ENCODE measurements at places on chromosomes 12 and 14.

GRCh38 chr12:49939707-49940106, 10.8 kb upstream of the AQP2 start:
- DNase-seq = no peak

GRCh38 chr14:68247274-68247673, 427.7 kb downstream of the RAD51B start:
- DNase-seq = no peak

GRCh38 chr12:89314060-89314761, 38.1 kb downstream of the DUSP6 start:
- no peak for DNase-seq

GRCh38 chr12:40222247-40222646, 2.5 kb upstream of the LRRK2 start:
- DNase-seq = no peak

- DNase-seq = peak; percentile 77
Measured at GRCh38 chr14:58243790-58244555, 670 bp upstream of the PSMA3 start.

DNA sequence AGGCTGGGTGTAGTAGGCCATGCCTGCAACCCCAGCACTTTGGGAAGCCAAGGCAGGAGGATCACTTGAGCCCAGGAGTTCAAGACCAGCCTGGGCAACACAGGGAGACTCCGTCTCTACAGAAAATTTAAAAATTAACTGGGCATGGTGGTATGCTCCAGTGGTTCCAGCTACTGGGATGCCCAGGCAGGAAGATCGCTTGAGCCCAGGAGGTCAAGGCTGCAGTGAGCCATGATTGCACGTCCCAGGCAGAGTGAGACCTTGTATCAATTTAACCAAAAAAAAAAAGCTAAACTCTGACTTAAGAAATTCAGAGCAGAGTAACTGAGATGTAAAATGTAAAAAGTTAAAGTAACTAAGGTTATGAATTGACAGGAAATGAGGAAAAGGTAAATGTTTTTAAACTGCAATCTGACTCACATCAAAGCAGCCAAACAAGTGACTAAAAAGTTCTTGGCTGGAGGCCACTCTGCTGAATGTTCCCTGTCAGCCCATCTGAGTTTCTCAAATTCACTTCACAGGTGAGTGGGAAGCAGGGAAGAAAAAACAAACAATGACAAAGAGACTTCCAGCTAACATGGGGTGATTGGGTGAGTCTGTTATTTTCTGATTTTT, 21.3 kb downstream of the PRKD1 start:
- DNase-seq = no peak

DNA sequence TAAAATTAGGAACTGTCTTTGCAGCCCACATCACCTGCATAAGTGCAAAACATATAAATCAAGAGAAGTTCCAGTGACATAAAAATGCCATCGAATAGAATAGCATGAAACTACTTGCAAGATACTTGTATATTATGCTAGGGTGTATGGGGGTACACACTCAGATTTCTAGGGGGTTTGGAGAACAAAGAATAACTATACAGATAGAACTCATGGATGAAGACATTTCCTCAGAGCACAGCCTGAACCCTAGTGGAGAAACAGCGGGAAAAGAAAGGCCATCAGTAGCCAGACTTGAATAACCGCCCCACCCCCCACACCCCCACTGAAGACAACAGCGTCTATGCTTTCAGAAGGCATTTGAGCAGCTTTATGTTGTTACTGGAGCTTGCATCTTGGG, 425.8 kb downstream of the NPAS3 start:
- no peak for DNase-seq

GRCh38 chr12:94203796-94204195, 55.4 kb downstream of the PLXNC1 start:
- DNase-seq = no peak

DNA sequence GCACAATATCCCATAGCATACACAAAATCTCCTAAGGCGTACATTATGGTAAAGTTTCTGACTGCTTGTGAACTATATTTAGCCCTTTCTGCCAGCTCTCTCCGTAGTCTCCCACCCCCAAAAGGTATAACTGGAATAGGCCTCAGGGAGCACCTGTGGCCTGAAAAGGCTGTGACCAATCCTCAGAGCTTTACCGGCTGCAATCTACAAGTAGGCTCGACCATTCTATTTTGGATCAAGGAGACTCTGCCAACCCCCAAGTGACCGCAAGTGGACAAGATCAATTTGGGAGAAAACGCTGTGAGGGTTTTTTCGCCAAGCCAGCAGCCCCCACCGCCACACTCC, 1.2 kb downstream of the PPTC7 start:
- no peak for DNase-seq

GRCh38 chr14:75132382-75133086, 5.7 kb upstream of the NEK9 start:
- DNase-seq = peak; percentile 76

DNA sequence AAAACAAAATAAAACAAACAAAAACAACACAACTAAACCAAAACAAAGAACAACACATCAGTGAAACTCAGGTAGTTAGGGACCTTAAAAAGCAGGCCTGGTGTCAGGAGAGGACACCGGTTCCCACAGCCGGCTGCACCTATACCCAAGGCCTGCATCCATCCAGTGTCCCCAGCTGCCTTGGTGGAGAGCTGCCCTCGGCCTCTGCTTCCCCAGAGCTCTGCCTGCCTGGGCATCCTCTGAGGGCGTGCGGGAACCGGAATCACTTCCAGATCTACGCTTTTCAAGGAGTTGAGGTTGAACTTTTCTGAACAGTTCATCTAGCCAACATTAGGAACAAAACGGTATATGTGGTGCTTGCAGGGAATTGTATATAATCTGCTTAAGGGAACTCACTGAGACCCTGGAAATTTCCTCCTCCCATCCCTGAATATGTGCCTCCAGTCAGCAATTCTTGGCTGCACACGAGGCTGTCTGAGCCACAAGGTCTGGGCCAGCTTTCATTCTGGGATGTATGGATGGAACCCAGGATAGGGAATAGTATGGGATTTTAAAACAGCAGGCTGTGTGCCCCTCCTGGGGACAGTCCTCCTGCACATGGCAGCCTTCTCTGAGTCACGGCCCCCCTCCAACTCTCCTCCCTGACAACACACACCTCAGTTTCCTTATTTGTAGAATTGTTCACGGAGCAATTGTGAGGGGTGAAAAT, 319.0 kb upstream of the RTL1 start:
- no peak for DNase-seq

- no peak for DNase-seq
Measured at GRCh38 chr12:53145383-53146260, 34.9 kb upstream of the ZNF740 start.

GRCh38 chr12:110073049-110073831, 24.9 kb upstream of the C12orf76 start:
- no peak for DNase-seq

GRCh38 chr12:112375105-112375504, 7.1 kb downstream of the HECTD4 start:
- no peak for DNase-seq

- DNase-seq = no peak
Measured at GRCh38 chr12:106089935-106090334, 48.8 kb downstream of the NUAK1 start.

- DNase-seq = no peak
Measured at GRCh38 chr14:74221741-74222140, 17.5 kb upstream of the VSX2 start.

DNA sequence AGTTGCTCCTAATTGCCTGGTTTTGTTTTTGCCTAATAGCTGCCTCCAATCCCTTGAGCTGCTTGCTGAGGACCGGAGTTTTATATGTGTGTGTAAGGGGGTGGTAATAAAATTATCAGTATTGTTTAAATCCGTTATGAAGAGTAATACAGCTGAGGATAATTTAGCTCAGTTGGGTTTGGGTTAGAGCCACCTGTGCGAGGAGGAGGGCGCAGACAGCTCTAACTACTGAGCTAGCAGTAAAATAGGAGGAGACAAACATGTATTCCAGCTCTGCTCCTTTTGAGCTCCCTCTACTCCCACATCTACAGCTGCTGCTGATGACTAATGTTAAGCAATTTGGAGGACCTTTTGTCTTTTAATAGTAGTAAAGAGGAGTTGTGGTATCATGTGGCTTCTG, 61.5 kb downstream of the SPATS2 start:
- no peak for DNase-seq

Measured in NCI-H526 (cell line).